ENCODE measurements at places on chromosomes 11 and 22.
A peak's percentile ranks its signal among the peaks of the same experiment; 100 is the strongest.

- no peak for DNase-seq
These were observed 153.8 kb upstream of the E2F8 start for GRCh38 chr11:19394525-19395016.

- peak; percentile 77 for DNase-seq
These were observed 115.1 kb upstream of the RASSF10 start for GRCh38 chr11:12893787-12894672.

DNA sequence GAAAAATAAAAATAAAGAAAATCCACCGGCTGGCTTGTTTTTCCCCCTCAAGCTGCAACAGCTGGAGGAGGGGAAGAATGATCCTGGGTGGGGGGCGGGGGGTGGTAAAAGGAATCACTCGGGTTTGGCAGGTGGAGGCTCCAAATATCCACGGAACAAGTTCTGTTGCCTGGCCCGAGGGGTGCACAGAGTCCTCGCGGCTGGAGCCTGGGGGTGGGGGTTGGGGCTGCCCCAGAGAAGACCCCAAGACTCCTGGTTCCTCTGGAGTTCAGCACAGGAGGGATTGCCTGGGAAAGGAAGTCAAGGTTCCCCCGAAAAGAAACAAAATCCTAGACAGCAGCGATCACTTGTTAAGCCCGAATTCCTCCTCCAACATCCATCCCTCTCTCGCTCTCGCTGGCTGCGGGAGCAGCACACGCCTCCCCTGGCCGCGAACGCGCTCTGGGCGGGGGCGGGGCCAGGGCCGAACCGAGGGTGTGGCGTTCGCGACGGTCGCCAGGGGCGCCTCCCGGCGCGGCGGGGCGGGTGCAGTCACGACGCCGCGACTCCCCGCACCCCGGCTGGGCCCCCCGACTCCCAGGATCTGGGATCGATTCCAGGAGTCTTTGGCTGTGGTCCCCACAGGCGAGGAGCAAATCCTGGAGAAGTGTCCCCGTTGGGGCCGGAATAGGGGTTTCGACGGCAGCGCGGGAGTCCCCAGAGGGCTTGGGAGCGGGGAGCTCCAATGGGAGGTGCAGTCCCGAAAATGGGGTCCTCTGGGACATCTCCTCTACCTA lies at the start of gene KCNA4:
Gene KCNA4 (minus strand): TSS at position 443 of the 776 bp plus-strand sequence. CDS start 4,352 bp downstream, outside the sequence.
- DNase-seq: peak; percentile 16

DNA sequence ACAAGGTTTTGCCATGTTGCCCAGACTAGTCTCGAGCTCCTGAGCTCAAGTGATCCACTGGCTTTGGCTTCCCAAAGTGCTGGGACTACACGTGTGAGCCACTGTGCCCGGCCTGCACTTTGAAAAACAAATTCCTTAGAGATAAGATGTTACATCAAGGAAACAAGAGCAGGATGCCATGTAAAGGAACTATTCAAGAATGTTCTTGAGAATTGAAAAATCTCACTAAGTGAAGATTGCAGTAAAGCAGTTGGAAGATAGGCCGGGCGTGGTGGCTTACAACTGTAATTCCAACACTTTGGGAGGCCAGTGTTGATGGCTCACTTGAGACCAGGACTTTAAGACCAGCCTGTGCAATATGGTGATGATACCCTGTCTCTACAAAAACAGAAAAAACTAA lies 88.1 kb downstream of the PACS1 start:
- no peak for DNase-seq

DNA sequence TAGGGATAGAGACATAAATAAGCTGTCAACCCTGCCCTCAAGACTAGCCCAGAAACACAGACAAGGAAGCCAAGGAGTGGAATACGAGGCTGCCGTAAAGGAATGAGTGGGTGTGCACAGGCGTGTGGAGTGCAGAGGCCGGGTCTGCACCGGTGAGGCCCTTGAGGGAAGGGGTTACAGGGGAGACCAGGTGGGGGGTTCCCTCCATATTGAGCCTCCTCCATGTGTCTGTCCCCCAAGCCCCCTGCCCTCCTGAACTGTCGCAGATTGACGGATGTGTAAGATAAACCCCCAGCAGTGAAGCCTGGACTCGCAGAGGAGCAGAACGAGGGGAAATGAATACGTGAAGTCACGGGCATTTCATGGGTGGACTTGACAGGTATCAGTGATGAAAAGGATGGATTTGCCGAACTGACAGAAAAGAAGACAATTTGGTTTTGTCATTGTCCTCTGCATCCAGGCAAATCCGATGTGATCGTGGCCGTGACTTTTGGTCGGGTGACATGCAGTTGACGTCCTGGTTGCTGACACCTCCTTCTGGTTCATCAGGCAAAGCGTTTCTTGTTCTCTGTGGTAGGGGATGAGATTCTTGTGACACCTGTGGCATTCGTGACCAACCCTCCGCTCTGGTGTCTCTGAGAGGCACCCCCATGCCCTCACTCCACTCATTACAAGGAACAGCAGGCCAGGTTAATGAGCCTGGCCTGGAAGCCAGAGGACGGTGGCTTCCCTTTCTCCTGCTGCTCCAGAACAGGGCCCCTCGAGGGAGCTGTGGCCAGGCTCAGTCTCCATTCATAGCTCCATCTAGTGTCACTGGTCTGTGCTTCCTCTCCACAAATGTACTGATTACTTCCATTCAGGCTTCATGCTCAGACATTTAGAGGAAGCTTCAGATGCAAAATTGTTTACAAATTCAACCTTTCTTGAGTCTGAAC lies 223.1 kb upstream of the B3GAT1 start:
- peak; percentile 48 for DNase-seq

DNA sequence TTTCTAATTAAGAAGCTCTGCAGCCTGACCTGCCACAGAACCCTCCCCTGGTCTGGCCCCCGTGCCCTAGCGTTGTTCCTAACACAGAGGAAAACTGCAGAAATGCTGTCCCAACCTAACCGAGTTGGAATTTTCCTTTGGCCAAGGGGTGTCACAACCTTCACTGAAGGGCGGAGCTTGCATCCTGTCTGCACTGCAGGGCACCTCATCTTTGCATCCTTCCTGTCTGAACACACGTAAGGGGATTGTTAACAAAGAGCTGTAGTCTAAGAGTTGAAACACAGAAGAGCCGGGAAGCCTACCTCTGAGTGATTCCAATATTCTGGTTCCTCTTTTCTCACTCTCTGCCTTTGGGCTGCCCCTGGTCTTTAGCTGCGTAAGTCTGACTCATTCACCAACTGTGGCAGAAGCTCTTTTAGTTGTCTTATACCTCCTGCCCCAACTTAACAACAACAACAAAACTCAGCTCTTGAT lies 1.6 kb downstream of the DIXDC1 start:
- DNase-seq: no peak

GRCh38 chr11:70158201-70158600 lies 44.9 kb upstream of the FADD start:
- no peak for DNase-seq

DNA sequence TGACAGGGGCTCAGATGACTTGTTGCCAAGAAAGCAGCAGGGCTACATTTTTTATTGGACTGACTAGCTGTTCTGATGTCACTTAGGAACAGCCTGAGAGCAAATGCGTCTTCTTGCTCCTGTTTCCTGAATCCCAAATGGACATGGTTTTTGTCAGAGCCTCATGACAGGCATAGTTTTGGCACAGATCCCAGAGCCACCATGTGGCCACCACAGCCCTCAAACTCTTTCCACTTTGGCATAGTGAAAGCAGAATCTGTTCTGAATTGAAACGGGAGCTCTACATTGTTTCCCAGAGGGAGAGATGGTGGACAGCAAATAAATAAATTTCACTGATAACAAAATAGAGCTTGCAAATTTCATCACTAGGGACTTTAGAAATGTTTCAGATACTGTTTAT lies 222.2 kb downstream of the C11orf87 start:
- DNase-seq: peak; percentile 87

DNA sequence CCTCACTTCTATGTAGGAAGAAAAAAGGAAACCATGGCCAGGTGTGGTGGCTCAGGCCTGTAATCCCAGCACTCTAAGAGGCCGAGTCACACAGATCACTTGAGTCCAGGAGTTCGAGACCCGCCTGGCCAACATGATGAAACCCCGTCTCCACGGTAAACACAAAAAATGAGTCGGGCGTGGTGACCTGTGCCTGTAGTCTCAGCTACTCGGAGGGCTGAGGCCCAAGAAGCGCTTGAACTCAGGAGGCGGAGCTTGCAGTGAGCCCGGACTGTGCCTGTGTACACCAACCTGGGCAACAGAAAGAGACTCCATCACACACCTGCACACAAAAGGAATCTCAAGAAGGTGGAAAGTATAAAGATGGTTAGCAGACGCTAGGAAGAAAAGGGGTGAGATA lies 17.7 kb downstream of the DEFB131B start:
- no peak for DNase-seq

DNA sequence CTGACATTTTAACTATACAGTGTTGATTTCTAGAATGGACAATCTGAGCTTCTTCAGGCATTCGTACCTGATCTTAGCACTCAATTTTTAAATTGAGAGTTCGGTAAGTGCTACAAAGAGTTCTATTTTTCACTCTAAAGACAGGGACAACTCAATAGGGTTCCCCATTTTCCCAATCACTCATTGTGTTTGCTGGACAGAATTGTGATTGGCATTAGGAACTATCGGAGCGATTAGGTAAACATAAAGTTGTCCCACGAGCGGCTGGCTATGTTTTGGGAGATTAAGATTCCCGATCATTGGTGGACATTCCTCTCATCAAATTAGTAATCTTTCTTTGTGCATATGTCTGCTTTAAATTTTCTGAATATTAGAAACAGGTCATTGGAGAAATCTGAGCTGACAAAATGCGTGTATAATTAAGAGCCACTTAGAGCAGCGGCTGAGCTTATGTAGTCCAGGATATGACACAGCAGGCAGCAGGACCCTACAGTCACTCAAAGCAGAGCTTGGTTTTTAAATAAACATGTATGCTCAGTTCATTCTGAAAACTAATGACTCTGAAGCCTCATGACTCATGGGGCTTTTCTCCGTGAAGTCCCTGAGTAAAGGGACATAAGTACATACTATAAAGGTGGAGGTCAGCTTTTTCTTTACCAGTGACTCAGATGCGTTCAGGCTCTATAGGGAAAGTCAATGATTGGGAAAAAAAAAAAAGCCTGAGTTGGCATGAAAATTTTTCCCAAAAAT lies 109.4 kb downstream of the GRIA4 start:
- DNase-seq: no peak

GRCh38 chr11:57668434-57668782 lies 494 bp downstream of the ZDHHC5 start:
- no peak for DNase-seq

GRCh38 chr11:128021349-128022006 lies 565.9 kb downstream of the ETS1 start:
- DNase-seq: no peak

GRCh38 chr22:48663297-48663696 lies 1164.4 kb downstream of the BRD1 start:
- DNase-seq: no peak

- DNase-seq: no peak
These were observed 71.7 kb downstream of the DBX1 start for GRCh38 chr11:20088397-20089225.

- DNase-seq: no peak
These were observed 515.6 kb upstream of the CCDC90B start for GRCh38 chr11:83801799-83802198.

DNA sequence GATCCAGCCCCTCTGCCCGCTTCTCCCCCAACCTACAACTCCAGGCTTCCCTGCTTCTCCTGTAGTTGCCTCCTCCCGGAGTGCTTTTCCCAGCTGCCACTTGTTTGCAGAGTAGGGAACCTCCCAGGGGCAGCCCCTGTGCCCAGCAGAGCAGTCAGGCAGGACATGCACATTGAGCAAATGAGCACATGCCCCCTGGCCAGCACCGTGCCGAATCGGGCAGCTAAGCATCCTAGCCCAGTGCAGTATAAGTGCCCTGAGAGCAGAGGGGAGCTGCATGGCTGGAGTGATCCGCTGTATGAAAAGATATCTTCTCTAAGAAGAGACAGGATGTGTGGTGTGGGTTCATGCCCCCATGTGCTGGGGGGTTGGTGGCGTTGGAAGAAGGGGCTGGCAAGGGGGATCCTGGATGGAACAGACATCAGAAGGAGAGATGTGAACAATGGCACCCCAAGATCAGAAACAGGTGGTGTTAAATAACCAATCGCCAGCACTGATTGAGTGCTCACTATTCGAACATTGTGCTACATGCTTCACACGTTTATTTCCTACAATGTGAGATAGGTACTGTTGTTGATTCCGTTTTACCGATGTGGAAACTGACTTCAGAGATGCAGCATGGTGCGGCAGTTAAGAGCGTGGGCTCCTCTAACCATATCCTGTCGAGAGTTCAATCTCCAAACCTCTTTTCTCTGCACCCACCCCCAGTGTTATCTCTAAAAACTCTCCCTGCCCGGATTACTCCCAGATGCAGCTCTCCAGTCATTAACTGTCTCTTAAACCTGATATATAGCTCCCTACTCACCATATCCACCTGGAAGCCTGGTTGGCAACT lies 1.2 kb downstream of the AIP start:
- no peak for DNase-seq

DNA sequence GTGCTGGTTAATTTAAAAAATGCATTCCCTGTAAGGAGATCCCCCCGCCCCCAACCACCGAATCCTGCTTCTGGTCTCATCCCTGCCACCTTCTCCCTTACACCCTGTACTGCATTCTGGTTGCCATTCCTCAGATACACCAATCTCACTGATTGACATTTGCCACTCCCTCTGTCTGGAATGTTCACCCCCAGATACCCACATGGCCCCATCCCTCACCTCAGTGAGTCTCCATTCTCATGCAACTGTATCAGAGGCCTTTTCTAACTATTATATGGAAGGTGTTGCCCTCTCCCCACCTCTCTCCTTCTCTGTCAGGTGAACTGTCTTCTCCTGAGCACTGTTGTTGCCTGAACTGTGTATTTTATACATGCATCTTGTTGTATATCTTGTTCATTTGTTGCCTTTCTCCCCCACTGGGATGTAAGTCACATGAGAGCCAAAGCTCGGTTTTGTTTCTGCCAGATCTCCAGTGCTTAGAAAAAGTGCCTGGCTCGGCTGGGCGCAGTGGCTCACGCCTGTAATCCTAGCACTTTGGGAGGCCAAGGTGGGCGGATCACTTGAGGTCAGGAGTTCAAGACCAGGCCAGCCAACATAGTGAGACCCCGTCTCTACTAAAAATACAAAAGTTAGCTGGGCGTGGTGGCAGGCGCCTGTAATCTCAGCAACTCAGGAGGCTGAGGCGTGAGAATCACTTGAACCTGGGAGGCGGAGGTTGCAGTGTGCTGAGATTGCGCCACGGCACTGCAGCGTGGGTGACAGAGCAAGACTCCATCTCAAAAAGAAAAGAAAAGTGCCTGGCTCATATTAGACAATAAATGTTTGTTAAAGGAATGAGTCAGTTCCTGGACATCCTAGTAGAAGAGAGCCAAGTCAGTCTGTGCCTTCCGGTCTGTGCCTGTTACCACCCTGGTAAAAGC lies 61.0 kb downstream of the TNRC6B start:
- DNase-seq: no peak
